ENCODE measurements at places on chromosomes 3 and 15.

DNA sequence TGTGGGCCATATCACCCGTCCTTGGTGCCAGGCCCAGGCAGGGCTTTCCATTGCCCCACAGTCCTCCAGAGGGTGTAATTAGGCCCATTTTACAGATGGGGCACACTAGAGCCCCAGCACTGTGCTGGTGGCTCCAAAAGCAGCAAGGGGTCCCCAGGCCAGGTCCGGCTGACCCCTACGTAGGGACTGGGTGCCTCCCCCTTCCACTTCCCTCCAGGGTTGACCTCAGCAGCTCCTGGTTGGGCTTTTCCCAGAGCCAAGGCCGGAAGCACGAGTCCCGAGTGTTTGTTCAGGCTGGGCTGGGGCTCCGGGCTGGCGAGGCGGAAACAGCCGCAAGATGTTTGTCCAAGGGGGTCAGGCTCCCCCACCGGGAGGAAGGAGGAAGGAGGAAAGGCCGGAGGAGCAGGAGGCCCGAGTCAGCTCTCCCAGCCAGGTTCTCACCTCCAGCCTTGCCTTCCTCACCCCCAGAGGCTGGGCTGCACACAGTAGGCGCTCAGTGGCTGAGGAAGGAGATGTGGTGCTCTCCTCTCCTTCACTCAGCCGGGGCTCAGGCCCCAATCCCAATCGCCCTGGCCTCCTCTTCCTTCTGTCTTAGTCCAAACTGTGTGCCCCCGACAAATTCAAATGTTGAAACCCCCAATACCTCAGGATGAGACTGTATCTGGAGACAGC, 17.1 kb upstream of the PLXND1 start:
- peaks cover 23% of the 10 kb centered on the region for H3K4me1 ChIP-seq
- no peak overlapping the region for H3K4me3 ChIP-seq
- peaks cover 3% of the 10 kb centered on the region for H3K27me3 ChIP-seq
- H3K27ac ChIP-seq: no peak overlapping the region
- H3K36me3 ChIP-seq: no peaks in the 10 kb centered on the region

- H3K27ac ChIP-seq: no peak overlapping the region
- DNase-seq: no peak
- H3K27me3 ChIP-seq: peaks cover 5% of the 10 kb centered on the region
- no peaks in the 10 kb centered on the region for H3K36me3 ChIP-seq
Measured at GRCh38 chr3:7506606-7507180, 645.8 kb downstream of the GRM7 start.

GRCh38 chr3:125245521-125245920, 33.0 kb upstream of the SLC12A8 start:
- no peak for DNase-seq
- no peaks in the 10 kb centered on the region for H3K4me1 ChIP-seq
- no peaks in the 10 kb centered on the region for H3K27me3 ChIP-seq
- peaks cover 32% of the 10 kb centered on the region for H3K36me3 ChIP-seq
- no peak overlapping the region for H3K27ac ChIP-seq
- no peak overlapping the region for H3K4me3 ChIP-seq

- no peak for DNase-seq
- H3K36me3 ChIP-seq: no peaks in the 10 kb centered on the region
- H3K27me3 ChIP-seq: no peaks in the 10 kb centered on the region
- H3K4me3 ChIP-seq: no peak overlapping the region
Measured at GRCh38 chr3:67357610-67358458, 296.6 kb downstream of the SUCLG2 start.

- H3K27me3 ChIP-seq: peaks cover 9% of the 10 kb centered on the region
- H3K4me1 ChIP-seq: peaks cover 14% of the 10 kb centered on the region
- no peak overlapping the region for H3K4me3 ChIP-seq
- H3K27ac ChIP-seq: no peak overlapping the region
Measured at GRCh38 chr3:42306499-42306898, 40.5 kb upstream of the CCK start.

- peaks cover 66% of the 10 kb centered on the region for H3K4me1 ChIP-seq
- no peak for DNase-seq
- H3K4me3 ChIP-seq: no peak overlapping the region
- H3K27me3 ChIP-seq: no peaks in the 10 kb centered on the region
- no peak overlapping the region for H3K27ac ChIP-seq
Measured at GRCh38 chr15:25803036-25803435, 60.1 kb downstream of the ATP10A start.

All from activated T-cell treated with anti-CD3 and anti-CD28 coated beads, Interleukin-2, amount 50 U/mL, for 24 hours (primary cell).